ENCODE measurements at places on chromosomes 12 and 14.

DNA sequence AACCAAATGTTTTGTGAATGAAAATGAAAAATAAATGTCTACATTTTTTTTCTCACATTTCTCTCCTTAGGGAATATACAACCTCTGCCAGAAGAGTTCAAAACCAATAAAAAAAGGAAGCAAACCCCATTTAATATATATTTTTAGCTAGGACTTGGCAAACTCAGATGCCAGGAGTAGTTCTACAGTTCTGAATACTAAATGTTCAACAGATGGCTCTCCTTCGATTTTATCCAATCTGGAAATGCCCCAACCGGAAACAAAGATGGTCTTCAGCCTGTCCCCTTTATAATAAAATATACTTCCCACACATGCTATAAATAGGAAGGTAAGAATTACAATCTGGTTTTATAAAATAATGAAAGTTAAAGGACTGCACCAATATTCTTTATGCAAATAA lies 330.4 kb downstream of the MDGA2 start:
- no peak for DNase-seq

GRCh38 chr14:90308561-90308960 lies 23.2 kb downstream of the NRDE2 start:
- DNase-seq: no peak

DNA sequence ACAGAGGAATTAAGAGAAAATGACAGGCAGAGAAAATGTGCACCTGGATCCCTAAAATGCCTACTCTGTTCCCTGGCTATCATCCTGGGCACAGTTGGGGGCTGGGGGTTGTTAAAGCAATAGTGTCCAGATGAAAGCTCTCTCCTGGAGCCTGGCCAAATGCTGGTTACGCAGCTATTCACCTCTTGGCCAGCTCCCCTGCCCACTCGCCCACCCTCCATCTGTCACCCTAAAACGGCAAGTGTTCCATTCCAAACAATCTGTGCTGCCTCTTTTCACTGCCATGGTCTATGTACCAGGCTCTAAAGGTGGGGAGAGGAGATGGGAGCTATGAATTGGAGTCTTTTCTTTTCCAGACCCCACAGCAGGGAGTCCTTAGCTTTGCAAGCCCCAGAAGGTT lies 24.7 kb upstream of the NPFF start:
- no peak for DNase-seq

GRCh38 chr12:12032851-12033797 lies 37.6 kb upstream of the BCL2L14 start:
- peak; percentile 61 for DNase-seq

DNA sequence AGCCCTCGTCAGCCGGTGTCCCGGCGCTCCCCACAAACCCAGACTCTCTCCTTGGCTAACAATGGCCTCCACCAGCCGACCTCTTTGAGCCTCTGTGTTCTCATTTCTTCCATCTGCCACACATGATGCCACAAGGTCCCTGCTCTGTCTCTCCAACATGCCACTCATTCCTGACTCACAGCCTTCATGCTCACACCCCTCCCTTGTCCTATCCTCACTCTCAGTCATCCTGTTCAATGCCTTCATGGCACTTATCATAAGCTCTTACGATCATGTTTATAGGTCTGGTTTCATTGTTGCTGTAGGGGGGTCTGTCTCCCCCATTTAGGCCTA lies 9.6 kb upstream of the SERPINA11 start:
- DNase-seq: no peak

DNA sequence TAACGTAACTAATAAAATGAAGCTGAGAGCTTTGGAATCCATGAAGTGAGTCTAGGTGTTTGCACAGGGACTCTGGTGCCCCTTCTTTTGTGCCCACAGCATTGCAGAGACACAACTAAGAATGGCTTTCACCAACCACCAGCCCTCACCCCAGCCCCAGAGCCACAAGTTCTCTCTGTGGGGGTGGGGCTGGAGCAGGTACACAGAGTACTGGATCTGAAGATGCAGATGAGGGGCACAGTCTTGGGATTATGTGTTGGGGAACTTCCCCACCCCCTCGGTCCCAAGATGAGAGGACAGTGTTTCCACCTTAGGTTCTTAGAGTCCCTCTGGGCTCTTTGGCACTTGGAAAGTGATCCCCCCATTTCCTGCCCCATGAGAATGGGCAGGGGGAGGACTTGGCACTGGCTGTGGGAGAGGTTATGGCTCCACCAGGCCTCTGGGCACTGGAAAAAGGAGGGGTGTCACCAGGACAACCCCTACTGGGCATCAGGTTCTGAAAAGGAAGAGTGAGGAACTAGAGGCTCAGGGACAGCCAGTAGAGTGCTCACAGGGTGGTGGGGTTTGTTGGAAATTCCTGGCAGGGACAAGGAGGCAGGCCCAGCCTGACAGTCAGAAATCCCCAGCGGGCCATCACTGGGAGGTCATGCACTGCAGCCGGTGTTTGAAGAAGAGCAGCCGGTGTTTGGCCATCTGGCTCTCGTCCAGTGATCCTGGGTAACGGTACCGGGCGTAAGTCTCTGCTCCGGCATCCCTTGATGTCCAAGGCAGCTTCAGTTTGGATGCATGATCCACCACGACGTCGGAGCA lies 6.7 kb downstream of the B4GALNT1 start:
- no peak for DNase-seq

DNA sequence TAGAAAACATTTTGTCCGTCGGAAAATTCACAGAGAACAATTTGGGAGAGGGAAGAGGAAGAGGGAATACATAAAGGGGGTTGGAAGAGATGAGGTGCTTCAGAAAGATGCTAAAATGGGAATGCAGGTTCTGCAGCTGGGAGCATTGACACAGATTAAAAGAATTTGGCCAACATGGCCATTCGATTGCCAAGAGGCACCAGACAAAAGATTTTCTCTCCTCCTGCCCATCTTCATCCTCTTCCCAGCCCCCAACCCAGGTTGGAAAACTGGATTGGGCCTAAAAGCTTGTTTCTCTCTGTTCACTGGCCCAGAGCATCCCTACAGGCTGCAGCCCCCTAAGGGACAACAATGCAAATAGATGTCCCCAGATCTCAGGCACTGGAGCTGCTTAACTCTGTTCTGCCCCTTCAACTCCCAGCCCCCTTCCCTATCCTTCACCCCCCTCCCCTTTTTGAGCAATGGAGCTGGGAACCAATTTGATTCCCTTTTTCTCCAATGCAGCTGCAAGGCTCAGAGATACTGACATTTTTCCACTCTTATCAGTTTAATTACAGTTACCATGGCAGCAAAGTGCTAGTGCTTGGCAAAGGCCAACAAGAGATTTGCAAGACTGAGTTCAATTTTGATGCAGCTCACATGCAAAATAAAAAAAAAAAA lies 1.9 kb downstream of the LMO3 start:
- DNase-seq: no peak

- peak; percentile 39 for DNase-seq
Measured at GRCh38 chr12:4133636-4134447, 139.7 kb upstream of the CCND2 start.

DNA sequence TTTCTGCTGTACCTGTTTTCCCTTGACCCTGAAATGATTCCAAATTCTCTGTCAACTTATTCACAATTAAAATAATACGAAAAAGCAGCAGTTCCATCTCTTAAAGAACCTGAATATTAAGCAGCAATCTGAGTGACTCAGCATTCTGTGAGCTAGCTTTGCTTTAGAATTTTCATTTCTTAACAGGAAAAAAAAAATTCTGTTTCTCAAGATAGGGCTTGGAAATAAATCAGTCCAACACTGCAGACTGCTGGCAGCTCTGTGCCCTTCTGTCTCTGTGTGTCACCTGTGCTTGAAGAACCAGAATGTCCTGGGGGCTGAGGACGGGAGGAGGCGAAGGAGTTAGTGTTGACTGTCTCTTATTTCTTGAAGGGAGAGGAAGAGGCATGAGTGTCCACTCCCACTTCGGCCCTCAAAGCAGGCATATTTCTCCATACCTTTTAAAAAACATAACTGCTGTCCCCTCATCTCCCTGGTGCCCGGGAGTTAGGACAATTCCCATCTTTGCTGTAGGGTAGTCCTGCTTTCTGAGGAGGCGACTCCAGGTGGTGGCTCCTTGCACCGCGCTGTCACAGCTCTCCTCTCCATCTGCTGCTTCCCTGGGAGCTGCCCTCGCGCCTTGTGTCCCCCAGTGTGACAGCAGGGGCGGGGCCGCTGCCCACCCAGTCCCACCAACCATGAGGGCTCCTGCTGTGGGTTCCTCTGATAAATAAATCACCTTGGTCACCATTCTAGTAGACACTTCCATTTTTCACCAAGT lies 203.1 kb downstream of the CALM1 start:
- no peak for DNase-seq

DNA sequence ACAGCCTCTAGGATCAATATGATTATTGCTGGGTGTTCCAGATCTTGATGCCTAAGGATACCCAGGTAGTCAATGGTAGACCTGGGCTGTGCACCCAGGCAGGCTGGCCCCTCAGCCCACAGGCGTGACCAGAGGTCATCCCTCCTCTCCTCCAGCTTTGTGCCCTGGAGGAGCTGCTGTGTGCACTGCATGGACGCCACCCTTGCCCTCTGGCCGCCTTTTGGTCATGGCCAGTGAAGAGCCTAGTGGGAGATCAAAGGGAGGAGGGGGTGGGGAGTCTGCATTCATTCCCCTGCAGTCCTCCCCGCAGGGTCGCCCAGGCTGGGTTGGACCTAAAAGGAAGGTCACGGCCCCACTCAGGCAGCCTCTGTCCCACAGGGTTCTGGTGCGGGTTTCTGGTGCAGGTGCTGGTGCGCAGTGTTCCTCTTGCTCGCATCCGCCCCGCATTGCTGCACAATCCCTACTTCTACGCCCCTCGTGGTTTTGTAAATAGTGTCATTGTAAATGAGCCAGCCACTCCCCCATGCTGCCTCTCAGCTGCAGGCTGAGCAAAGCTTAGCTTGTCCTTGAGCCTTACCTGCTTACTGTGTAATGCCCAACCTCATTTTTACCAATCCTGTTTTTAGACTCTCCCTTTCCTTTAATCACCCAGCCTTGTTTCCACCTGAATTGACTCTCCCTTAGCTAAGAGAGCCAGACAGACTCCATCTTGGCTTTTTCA lies 55.3 kb downstream of the PSMA6 start:
- DNase-seq: no peak

GRCh38 chr12:95739561-95740313 lies 50.8 kb downstream of the NTN4 start:
- DNase-seq: no peak

- DNase-seq: no peak
Measured at GRCh38 chr12:28191051-28192048, 1.1 kb downstream of the CCDC91 start.

DNA sequence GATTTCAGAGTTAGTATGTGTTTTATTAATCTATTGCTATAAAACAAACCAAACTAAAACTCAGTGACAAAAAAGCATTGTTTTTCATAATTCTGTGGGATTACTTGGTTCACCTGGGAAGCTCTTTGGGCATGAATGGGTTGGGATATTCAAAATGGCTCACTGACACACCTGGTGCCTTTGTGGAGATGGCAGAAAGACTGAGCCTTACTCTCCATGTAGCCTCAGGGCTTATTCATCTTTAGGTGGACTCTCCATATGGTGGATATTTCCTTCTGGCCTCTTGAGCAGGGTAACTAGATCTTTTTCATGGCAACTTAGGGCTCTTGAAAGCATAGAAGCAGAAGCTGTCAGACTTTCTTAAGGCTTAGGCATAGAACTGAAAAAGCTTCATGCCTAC lies 1102.8 kb upstream of the SEL1L start:
- DNase-seq: no peak

DNA sequence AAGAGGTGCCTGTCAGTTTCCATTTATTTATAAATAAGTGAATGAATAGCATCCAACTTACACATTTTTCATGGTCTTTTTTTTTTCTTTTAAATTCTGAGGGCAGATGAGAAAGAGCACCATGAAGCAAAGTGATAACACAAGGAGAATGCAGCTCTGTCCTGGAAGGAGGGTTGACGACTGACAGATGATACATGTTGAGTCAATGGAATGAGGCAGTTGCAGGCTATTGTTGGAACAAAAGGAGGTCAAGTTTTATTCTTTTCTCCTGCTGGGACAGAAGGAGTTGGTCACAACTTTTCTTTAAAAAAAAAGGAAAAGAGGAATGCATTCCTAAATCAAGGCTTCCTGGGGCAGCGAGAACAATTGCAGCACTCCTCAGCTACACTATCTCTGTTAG lies 119.9 kb upstream of the PLEKHG7 start:
- DNase-seq: no peak
